A549 treated with RU486 at 1 μM for 4 hours (cell line): ENCODE measurements at places on chromosomes 7 and 10. TPM values are rescaled to one million over a fixed set of nuclear protein-coding genes. Genes with fewer than 3 reads are reported as not detected.

The CAMK2G gene
- 15.6 to 19.0 TPM (median 18.5 TPM) in 5 replicates for total RNA-seq

The GUSB gene
- total RNA-seq: 31.0 to 35.7 TPM (median 31.3 TPM) in 5 replicates

The GRM3 gene
- not detected in 5 replicates for total RNA-seq

The MYH16 gene
- 0.51 to 0.77 TPM (median 0.66 TPM) in 5 replicates for total RNA-seq

The PON3 gene
- total RNA-seq: 27.0 to 38.0 TPM (median 34.3 TPM) in 5 replicates

The EIF3A gene
- 115 to 167 TPM (median 136 TPM) in 5 replicates for total RNA-seq

The SPDYE8 gene
- not detected in 5 replicates for total RNA-seq

The RAB19 gene
- not detected in 5 replicates for total RNA-seq

The AKR1C4 gene
- 0.10 to 0.41 TPM (median 0.30 TPM) in 5 replicates for total RNA-seq

The MEOX2 gene
- total RNA-seq: not detected in 5 replicates

The LRRN3 gene
- total RNA-seq: 0.07 to 0.08 TPM in 2 of 5 replicates, not detected in the others

The RTKN2 gene
- 0.58 to 1.2 TPM (median 1.0 TPM) in 5 replicates for total RNA-seq

The CYP2E1 gene
- 0.18 to 0.35 TPM (median 0.22 TPM) in 5 replicates for total RNA-seq

The ACTL6B gene
- total RNA-seq: not detected in 5 replicates

The NACAD gene
- 0.12 to 0.48 TPM (median 0.29 TPM) in 5 replicates for total RNA-seq

The AKR1C3 gene
- total RNA-seq: 1,182 to 1,414 TPM (median 1,279 TPM) in 5 replicates

The GCK gene
- total RNA-seq: not detected in 5 replicates

The DNAH11 gene
- total RNA-seq: 0.04 to 0.41 TPM (median 0.23 TPM) in 5 replicates

The ERCC6 gene
- 5.2 to 6.4 TPM (median 5.5 TPM) in 5 replicates for total RNA-seq

The SPDYE5 gene
- not detected in 5 replicates for total RNA-seq

The INMT gene
- total RNA-seq: not detected in 5 replicates

The MMRN2 gene
- 0.79 to 1.2 TPM (median 1.00 TPM) in 5 replicates for total RNA-seq

The ZNF804B gene
- total RNA-seq: not detected in 5 replicates

The CYREN gene
- 66.7 to 83.3 TPM (median 69.3 TPM) in 5 replicates for total RNA-seq

The TMEM26 gene
- 0.03 to 0.26 TPM (median 0.12 TPM) in 4 of 5 replicates, not detected in the other for total RNA-seq

The CDK1 gene
- 52.1 to 99.5 TPM (median 91.7 TPM) in 5 replicates for total RNA-seq

The SPDYE11 gene
- total RNA-seq: not detected in 5 replicates

The ZNF736 gene
- not detected in 5 replicates for total RNA-seq

The ZDHHC4 gene
- total RNA-seq: 46.9 to 61.0 TPM (median 47.5 TPM) in 5 replicates

The CLDN12 gene
- total RNA-seq: 18.2 to 30.1 TPM (median 25.7 TPM) in 5 replicates

The NPC1L1 gene
- 0.05 to 0.14 TPM (median 0.06 TPM) in 5 replicates for total RNA-seq

The HABP2 gene
- total RNA-seq: 0.05 to 0.21 TPM (median 0.09 TPM) in 5 replicates
